ENCODE measurements at places on chromosomes 3 and 15.
A peak's percentile ranks its signal among the peaks of the same experiment; 100 is the strongest.

GRCh38 chr3:66439666-66440344 is 61.0 kb downstream of the LRIG1 start:
- DNase-seq = no peak

DNA sequence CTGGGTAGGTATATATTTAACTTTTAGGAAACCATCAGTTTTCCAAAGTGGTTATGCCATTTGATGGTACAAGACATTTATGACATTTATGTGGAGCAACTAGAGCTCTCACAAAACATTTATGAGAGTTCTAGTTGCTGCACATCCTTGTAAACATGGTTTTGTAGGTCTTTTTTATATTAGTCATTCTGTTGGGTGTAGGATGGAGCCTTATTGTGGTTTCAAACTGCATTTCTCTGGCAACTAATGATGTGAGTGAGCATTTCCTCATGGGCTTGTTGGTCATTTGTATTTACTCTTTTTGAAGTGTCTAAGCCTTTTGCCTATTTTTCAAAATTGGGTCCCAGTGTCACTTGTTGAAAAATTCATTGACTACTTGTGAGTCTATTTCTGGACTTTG is 45.7 kb upstream of the MGLL start:
- DNase-seq = no peak

DNA sequence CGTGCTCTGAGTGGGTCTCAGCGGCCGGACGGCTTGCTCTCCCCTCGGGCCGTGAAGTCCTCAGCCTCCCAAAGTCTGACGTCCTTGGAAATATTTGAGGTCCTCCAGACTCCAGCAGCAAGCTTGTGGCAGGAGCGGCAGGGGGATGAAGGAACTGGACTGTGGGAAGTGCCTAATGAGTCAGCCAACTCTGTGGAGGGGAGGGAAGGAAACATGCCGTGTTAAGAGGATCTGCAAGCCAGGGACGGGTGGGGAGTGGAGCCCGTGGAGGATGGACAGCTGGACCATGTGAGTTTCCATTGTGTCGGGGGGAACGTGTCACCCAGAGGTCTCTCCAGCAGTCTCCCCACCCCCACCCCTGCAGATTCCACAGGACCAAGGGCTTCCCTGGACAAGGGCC is 39.4 kb upstream of the IDH2 start:
- DNase-seq = peak; percentile 30

DNA sequence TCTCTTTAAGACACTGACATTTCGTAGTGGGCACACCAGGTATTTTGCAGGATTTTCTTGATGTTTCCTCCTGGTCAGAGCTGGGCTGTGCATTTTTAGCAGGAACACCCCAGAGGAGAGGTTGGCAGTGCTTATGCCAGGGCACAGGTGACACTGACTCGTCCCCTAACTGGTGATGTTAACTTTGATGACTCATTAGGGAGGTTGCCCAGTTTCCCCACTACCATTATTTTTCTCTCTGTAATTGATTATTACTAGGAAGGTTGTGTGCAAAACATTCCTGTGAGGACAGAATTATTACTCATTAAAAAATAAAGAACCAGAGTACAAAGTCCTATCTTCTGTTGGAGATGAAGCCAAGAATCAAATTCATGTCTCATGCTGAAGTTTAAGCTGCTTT is 394.5 kb downstream of the GABRG3 start:
- DNase-seq = no peak

GRCh38 chr3:138263104-138263503 is 66.5 kb downstream of the NME9 start:
- no peak for DNase-seq

- DNase-seq = no peak
Measured at GRCh38 chr15:95911570-95912279, 418.8 kb upstream of the NR2F2 start.

DNA sequence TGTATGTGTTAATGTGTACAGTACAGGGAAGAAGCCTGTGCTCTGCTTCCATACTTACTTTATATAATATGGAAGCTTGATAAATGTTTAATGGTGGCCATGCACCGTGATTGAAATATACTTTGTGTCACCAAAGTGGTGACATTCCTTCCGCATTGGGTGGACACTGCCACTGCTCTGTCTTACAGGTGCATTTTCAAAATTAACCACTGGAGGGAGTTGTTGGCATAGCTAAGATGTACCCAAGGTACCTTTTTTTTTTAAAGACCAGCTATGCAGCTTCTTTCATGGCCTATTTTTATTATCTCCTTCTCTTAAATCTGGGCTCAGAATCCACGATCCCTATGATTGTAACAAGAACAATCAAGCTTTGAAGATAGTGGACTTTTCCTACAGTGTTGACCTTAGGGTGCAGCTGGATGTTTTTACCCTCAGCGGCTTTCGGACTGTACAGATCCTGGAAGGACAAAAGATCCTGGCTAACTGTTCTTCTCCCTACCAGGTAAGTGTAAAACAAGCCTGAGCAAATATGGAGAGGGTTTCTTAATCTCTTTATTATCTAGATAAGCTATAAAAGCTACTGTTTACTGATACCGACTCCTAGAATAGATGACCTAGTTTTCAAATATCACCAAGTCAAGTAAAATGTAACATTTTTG is 21.6 kb upstream of the PAK6 start:
- DNase-seq = peak; percentile 73

DNA sequence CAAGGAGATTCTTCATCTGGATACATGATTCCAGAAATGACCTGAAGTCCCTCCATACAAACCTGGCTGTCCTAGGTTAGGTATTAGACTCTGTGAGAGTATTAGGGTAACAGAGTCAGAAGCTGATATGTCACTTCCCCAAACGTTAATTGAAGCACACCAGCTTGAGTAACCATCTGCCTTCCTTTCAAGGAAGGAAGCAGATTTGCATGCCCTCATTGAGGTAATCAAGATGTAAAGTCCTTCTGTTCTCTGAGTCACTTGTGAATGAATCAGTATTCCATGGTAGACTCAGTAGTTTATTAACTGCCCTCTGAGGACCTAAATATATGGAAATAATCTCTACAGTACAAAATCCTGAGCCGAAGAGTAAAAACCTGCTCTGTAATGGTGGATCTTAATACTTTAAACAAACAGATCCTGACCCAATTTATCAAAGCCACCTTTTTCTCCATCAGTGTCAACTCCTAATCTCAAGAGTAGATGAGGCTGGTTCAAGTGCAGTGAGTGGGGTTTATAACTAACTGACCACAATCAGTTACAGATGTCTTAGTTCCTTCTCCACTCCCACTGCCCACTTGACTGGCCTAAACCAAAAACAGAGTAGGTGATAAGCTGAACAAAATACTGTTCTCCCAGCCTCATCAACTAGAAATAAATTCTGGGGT is 246.2 kb upstream of the CHRM5 start:
- DNase-seq = peak; percentile 18

DNA sequence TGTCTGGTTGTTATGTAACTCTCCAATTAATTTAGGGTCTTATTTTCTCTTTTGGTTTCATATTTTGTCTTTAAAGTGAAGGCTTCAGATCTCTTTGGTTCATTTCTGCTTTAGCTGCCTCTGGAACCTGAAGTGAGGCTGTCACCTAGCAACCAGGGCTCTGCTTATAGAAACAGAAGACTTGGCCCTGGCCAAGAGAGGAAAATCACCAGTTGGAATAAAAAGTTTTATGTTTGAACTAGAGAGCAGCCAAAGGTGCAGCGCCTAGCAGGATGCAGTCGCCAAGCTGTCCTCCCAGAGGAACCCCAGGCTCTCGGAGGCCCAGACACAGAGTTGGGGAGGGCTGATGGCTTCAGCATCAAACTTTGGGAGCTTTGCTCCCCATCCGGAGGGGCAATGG is 41.1 kb downstream of the LYZL4 start:
- no peak for DNase-seq

- no peak for DNase-seq
Measured at GRCh38 chr15:75653347-75653913, 5.7 kb downstream of the SNX33 start.

GRCh38 chr3:179942553-179943075 is 94.1 kb downstream of the PEX5L start:
- DNase-seq = no peak

DNA sequence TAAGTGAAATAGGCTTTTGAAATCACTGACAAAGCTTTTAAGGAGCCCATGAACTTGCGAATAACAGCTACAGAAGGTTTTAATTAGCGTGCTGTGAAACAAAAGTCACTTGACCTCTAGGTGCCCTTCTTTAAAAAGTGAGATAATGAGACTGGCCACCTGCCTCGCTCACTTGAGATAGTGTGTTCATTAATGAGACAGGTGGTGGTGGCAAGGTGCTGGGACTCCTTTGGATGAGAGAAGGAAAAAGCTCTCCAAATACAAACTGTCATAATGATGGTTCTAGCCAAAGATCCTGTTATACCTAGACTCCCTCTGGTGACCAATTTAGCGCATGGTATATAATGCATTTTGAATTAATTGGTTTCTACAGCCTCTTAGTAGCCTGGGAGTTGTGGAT is 22.7 kb upstream of the IREB2 start:
- DNase-seq = peak; percentile 47

DNA sequence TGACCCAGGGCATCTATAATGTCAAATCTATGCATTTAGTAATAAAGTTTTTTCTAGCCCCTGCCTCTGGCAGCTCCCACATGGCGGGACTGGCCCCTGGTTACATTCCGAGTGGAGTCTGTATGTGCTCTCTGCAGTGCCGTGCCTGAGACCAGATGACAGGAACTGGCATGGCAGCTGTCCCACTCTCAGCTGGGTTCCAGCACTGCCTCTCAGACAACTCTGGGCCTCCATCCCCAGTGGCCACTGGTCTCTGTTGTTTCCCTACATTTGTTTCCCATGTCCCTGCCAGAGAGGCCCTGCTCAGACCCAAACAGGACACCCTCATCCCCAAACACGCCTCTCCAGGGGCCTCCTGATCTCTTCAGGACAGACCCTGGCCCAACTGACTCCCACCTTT is 109.3 kb downstream of the OCA2 start:
- DNase-seq = no peak

GRCh38 chr3:13042127-13042701 is 31.0 kb downstream of the IQSEC1 start:
- no peak for DNase-seq
